ENCODE measurements at places on chromosomes 3 and 15. TPM values are rescaled to one million over a fixed set of nuclear protein-coding genes. Genes with fewer than 3 reads are reported as not detected.

GRCh38 chr3:50123394-50124051 is 31.6 kb upstream of the SEMA3F start:
- no peak for DNase-seq
- H3K27me3 ChIP-seq = no peaks in the 10 kb centered on the region
- peaks cover 8% of the 10 kb centered on the region for H3K36me3 ChIP-seq
- no peak overlapping the region for H3K4me3 ChIP-seq
- H3K27ac ChIP-seq = no peak overlapping the region

DNA sequence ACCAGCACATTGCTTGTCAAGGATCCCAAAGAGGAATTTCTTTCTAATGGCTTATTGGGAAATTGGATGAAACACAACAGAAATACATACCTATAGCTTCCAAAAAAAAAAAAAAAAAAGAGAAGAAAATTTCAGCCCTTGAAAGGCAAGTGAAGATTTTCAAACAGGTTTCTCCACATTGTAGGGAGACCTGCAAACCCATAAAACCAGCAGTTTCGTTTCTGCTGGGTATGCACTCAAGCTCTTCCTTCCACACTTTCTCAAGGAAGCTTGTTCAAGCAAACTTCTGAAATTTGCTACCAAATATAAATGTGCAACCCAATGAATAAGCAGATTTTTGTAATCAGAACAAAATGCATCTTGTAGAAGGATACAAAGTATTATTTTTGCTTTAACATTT is 15.9 kb upstream of the SH3BP5 start:
- no peaks in the 10 kb centered on the region for H3K36me3 ChIP-seq
- no peaks in the 10 kb centered on the region for H3K27me3 ChIP-seq
- H3K4me3 ChIP-seq = no peak overlapping the region
- DNase-seq = no peak
- no peaks in the 10 kb centered on the region for H3K4me1 ChIP-seq
- no peak overlapping the region for H3K27ac ChIP-seq

- H3K27me3 ChIP-seq = no peaks in the 10 kb centered on the region
- DNase-seq = peak; percentile 93
- H3K4me1 ChIP-seq = no peaks in the 10 kb centered on the region
- H3K27ac ChIP-seq = no peak overlapping the region
These were observed 374.3 kb upstream of the TGFBR2 start for GRCh38 chr3:30232142-30232541.

- peaks cover 16% of the 10 kb centered on the region for H3K4me1 ChIP-seq
- peaks cover 9% of the 10 kb centered on the region for H3K36me3 ChIP-seq
- H3K27ac ChIP-seq = no peak overlapping the region
- no peak overlapping the region for H3K4me3 ChIP-seq
- H3K27me3 ChIP-seq = no peaks in the 10 kb centered on the region
These were observed 60.6 kb downstream of the CHAC1 start for GRCh38 chr15:41013691-41014414.

Gene RLBP1
- not detected for total RNA-seq

DNA sequence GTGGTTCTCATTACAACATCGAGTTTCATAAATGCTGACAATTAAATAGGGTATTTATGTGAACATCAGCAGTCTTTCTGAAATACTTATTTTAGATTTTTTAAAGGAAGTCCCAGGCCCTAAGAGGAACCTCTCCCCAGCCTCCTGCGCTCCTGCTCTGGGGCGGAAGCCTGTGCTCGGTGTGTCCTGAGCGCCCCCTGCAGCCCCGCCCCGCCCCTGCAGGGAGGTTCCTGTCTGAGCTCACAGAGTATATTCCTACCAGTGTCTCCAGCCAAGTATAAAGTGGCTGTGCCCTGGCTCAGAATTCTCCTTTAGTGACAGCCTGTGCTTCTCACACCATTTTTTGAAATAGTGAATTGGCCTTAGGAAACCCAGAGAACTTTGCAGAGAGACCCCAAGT is 567.9 kb downstream of the GOLGA6L6 start:
- DNase-seq = no peak
- H3K36me3 ChIP-seq = no peaks in the 10 kb centered on the region
- no peak overlapping the region for H3K27ac ChIP-seq
- no peaks in the 10 kb centered on the region for H3K4me1 ChIP-seq
- no peaks in the 10 kb centered on the region for H3K27me3 ChIP-seq
- H3K4me3 ChIP-seq = no peak overlapping the region

DNA sequence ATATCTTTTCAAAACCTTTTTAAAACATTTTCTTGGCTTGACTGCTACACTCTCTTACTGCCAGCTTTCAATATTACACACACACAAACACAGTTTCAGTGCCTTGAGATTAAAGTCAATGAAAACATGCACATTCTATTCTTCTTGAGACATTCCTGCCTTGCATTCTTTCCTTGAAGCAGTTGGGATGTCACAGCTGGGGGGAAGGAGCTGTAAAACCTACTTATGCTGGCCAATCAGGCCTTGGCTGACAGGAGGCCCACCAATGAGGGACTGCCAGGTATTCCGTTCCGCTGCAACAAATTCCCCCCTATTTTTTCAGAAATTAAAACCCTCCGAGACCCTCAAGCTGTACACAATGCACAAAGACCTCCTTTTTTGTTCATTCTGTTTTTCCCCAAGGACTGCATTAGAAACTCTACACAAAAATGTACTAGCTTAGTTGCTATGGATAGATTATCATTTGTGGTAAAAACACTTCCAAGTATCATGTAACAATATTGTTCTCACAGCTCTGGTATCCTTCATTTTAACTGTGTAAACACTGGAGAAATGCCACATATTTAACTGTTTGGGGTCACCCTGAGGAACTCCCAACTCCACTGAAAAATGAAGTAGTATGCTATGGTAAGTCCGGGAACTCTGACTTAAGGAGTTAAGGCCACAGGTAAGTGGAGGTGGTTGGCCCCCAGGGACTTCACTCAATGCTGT is 18.5 kb downstream of the FSTL1 start:
- no peak overlapping the region for H3K4me3 ChIP-seq
- DNase-seq = no peak
- no peaks in the 10 kb centered on the region for H3K36me3 ChIP-seq
- no peak overlapping the region for H3K27ac ChIP-seq
- no peaks in the 10 kb centered on the region for H3K27me3 ChIP-seq

Gene ACY1
- total RNA-seq = 99.7 TPM

GRCh38 chr15:90261811-90262210 is 3.7 kb upstream of the NGRN start:
- H3K36me3 ChIP-seq = no peaks in the 10 kb centered on the region
- no peak for DNase-seq
- no peak overlapping the region for H3K27ac ChIP-seq
- no peaks in the 10 kb centered on the region for H3K27me3 ChIP-seq
- H3K4me3 ChIP-seq = no peak overlapping the region

Gene CLDN18
- not detected for total RNA-seq

Gene ACVR2B
- 34.8 TPM for total RNA-seq

Gene KLHL40
- total RNA-seq = 0.39 TPM

DNA sequence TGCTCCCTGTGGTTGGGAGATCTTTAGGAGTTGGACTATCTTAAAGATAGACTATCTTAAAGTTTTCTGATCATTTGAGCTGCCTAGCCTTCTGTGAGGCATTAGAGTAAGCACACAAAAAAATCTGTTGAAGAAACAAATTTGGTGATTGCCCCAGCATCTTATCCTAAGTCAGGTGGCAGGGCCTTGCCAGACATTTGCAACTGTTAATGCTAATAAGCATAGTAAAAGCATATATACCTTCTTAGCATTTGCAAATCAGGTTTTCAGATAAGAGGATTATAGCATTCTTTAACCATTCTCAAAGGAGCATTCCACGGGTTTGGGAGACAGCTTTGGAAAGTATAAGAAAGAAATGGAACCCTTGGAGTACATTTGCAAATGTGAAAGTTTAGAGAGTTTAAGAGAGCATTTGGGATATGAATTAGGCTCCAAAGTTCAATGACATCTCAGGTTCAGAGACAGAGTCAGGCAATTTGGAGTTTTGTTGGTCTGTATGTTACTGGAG is 61.0 kb downstream of the SEMA6D start:
- peaks cover 14% of the 10 kb centered on the region for H3K4me1 ChIP-seq
- no peak overlapping the region for H3K4me3 ChIP-seq
- DNase-seq = no peak
- H3K27ac ChIP-seq = no peak overlapping the region

Gene IMP3
- total RNA-seq = 116 TPM

- peaks cover 5% of the 10 kb centered on the region for H3K4me1 ChIP-seq
- H3K36me3 ChIP-seq = no peaks in the 10 kb centered on the region
These were observed 239.9 kb downstream of the CPNE4 start for GRCh38 chr3:131794766-131795388.

Gene TM4SF4
- total RNA-seq = not detected

GRCh38 chr3:104523136-104523535 is 843.6 kb upstream of the ALCAM start:
- H3K4me1 ChIP-seq = no peaks in the 10 kb centered on the region
- no peak for DNase-seq
- H3K27me3 ChIP-seq = no peaks in the 10 kb centered on the region

Gene PAK2
- total RNA-seq = 19.1 TPM

Gene HTR3E
- total RNA-seq = not detected

- DNase-seq = no peak
- no peaks in the 10 kb centered on the region for H3K36me3 ChIP-seq
- H3K27ac ChIP-seq = no peak overlapping the region
- H3K4me3 ChIP-seq = no peak overlapping the region
These were observed 41.4 kb downstream of the ATP8B4 start for GRCh38 chr15:50077651-50078050.

GRCh38 chr3:110393941-110394340 is 677.7 kb upstream of the NECTIN3 start:
- H3K4me3 ChIP-seq = no peak overlapping the region
- no peak for DNase-seq
- H3K36me3 ChIP-seq = no peaks in the 10 kb centered on the region
- H3K27me3 ChIP-seq = no peaks in the 10 kb centered on the region

- H3K27ac ChIP-seq = no peak overlapping the region
- H3K4me1 ChIP-seq = peaks cover 17% of the 10 kb centered on the region
- no peaks in the 10 kb centered on the region for H3K36me3 ChIP-seq
- H3K4me3 ChIP-seq = no peak overlapping the region
- H3K27me3 ChIP-seq = no peaks in the 10 kb centered on the region
- no peak for DNase-seq
These were observed 44.6 kb downstream of the FNDC3B start for GRCh38 chr3:172083995-172084409.
